ENCODE measurements at places on chromosomes 4 and X.

GRCh38 chr4:184450743-184451535 lies 23.4 kb downstream of the IRF2 start:
- no peak for DNase-seq

GRCh38 chrX:118189628-118190027 lies 73.0 kb upstream of the KLHL13 start:
- DNase-seq: no peak

DNA sequence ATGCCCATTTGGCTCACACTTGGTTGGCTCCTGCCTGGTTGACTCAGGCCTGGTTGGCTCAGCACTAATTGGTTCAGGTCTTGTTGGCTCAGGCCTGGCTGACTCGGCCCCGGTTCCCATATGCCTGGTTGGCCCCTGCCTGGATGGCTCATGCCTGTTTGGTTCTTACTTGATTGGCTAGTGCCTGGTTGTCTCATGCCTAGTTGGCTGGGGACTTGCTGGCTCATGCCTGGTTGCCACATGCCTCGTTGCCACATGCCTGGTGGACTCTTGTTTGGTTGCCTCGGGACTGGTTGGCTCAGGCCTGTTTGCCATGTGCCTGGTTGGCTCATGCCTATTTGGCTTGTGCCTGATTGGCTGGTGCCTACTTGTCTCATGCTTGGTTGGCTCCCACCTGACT lies 103.7 kb downstream of the APOOL start:
- no peak for DNase-seq

DNA sequence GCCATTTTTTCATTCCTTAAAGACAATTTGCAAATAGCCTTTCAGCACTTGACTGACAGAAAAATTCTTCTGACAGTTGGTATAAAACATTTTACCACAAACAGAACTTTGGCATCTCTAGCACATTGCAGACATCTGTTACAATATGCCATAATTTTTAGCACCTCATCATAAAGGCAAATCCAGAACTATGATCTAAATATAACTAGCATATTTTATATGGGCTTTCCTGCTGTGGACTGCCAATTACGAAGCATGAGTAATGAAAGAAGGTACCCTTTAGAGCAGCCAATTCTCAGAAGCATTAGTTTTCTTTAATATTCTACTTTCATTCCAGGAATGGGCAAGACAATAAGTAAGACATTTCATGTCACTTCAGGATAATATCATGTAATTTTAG lies 647.4 kb upstream of the GALNT7 start:
- DNase-seq: no peak

DNA sequence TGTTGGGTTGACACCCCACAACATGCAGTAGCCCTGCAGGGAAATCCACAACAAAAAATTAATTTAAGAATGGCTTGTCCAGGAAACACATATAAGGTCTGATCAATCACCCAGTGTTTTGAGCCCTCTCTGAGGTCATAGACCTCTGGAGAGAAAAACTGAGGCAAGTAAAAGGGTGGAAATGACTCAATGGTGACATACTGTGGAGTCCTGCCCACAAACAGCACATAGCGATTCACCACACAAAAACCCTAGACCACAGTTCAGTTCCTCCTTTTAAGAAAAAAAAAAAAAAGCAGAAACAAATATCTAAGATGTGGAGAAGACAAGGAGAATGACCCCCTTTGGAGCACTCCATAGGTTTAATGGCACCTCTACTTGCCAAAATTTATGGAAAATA lies 2691.0 kb downstream of the PCDH7 start:
- DNase-seq: no peak

- DNase-seq: no peak
Measured at GRCh38 chrX:11784543-11784942, 26.5 kb downstream of the MSL3 start.

DNA sequence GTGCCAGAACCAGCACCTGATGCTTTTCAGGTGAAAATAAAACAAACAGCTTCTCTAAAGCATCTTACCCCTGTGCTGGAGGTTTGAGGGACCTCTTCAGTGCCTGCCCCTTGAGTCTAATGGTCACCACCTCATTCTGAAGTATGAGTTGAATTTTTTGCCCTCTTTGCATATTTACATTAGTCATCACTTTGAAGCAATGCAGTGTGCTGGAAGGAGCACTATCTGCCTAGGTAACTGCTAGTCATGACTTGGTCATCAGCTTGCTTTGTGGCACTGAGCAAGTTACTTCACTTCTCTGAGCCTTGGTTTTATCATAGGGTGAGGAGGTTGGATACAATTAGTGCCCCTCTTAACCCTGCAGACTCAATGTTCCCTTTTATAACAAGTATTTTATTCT lies 44.9 kb downstream of the SPATA18 start:
- no peak for DNase-seq

GRCh38 chrX:56764975-56765791 lies 36.1 kb downstream of the NBDY start:
- DNase-seq: no peak

GRCh38 chr4:81685104-81685503 lies 213.4 kb upstream of the RASGEF1B start:
- no peak for DNase-seq

DNA sequence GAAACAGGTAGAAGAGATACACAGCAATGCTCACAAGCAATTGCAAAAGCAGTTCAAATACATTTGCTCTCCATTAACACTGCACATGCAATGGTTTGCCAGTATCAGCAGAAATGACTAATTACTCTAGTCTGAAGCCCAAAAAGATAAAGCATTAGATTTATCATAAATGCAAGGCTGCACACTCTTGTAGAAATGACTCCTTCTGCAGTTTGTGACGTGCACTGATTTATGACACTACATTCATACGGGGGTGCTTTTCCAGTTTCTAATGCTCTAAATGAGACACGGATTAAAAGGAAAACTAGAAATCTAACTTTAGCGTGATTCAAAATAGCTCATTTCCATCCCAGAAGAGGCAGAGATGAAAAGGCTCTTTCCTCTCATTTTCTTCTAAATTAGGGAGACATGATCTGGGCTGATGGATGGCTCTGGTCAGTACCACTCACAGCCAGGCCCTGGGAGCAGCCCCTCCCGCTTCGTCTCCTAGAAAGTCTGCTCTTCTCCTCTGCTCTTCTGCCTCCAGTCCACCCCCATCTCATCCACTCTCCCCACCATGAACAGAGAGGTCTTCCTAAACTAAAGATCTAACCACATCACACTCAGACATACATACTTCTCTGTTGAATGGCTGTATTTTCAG lies 33.2 kb downstream of the PPP2R2C start:
- no peak for DNase-seq

- no peak for DNase-seq
Measured at GRCh38 chr4:85358831-85359230, 116.1 kb upstream of the ARHGAP24 start.

DNA sequence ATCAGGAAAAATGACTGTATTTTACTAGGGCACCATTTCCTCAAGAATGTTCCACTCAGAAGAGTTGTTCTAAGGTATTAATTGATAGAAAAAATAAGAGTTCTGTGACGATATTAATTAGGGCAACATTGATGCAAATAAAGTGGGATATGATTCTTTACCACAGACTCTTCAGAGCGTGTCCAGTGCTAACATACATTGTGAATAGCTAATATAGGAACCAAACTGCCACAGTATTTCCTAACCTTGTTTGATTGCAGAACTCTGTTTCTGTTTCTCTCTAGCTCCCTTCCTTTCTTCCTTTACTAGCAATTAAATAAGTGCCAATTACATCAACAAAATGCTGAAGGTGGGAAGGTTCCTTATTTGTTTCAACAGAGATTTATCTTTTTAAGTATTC lies 154.1 kb upstream of the CPEB2 start:
- no peak for DNase-seq

- DNase-seq: no peak
Measured at GRCh38 chr4:98046665-98047064, 96.6 kb downstream of the STPG2 start.

- DNase-seq: no peak
Measured at GRCh38 chr4:88756149-88756548, 58.5 kb upstream of the NAP1L5 start.

GRCh38 chrX:152450076-152450475 lies 1.0 kb downstream of the GABRA3 start:
- no peak for DNase-seq

- DNase-seq: no peak
Measured at GRCh38 chr4:165367040-165367439, 11.8 kb upstream of the CPE start.

DNA sequence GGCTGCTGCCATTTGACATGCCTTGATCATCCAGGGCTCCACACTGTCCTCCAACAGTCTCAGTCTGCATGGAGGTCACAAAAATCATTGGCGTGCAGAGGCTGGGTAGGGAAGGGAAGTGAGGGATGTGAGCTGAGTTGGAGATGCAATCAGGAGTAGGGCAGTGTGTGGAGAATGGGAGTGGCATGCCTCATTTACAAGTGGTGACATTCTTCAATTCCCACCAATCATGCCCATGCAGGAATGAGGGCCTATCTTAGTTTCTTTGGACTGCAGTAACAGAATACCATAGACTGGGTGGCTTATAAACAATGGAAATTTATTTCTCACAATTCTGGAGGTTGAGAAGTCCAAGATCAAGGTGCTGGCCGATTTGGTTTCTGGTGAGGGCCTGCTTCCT lies 94.9 kb upstream of the PJA1 start:
- no peak for DNase-seq

DNA sequence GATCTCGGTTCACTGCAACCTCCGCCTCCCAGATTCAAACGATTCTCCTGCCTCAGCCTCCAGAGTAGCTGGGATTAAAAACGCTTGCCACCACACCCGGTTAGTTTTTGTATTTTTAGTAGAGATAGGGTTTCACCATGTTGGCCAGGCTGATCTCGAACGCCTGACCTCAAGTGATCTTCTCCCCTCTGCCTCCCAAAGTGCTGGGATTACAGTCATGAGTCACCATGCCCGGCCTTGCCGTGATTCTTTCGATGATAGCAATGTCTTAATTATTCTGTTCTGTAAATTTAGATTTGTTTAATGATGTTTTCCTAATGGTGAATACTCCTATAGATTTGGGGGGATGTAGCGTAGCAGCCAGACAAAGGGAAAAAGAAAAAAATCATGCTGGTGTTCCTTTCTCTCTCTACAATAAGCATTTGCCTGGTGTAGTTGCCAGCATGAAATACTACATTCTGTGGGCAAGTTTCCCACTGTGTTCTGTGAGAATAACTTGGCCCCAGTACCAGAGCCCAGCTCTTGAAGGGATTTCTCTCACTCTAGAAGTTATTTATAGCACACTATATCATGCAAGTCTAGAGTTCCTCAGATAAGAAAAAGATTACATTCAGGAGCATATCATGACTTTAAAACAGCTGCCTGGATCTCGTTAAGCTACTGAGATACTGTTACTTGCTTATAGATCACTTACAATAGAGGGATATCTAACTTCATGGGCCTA lies 15.4 kb downstream of the NIPAL1 start:
- no peak for DNase-seq

GRCh38 chr4:120078216-120078615 lies 11.6 kb upstream of the MAD2L1 start:
- DNase-seq: no peak

- DNase-seq: no peak
Measured at GRCh38 chrX:786441-786881, 155.9 kb downstream of the SHOX start.

DNA sequence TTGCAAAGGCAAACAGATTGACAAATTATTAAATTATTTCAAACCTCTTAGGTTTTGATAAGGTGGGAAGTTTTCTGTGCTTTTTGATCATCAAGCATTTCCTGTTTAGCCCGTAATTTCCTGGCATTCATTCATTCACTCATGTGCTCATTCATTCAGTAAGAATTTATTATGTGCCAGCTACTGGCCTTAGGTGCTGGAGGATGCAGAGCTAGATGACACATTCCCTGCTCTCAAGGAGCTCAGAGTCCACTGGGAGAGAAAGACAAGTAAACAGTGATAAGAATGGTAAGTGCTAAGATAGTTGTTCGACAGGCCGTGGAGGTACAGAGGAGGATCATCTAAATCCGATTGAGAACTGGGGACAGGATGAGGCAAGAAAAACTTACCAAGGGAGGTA lies 153.0 kb downstream of the DCTD start:
- DNase-seq: no peak

GRCh38 chr4:155828628-155829027 lies 37.4 kb downstream of the ASIC5 start:
- no peak for DNase-seq

DNA sequence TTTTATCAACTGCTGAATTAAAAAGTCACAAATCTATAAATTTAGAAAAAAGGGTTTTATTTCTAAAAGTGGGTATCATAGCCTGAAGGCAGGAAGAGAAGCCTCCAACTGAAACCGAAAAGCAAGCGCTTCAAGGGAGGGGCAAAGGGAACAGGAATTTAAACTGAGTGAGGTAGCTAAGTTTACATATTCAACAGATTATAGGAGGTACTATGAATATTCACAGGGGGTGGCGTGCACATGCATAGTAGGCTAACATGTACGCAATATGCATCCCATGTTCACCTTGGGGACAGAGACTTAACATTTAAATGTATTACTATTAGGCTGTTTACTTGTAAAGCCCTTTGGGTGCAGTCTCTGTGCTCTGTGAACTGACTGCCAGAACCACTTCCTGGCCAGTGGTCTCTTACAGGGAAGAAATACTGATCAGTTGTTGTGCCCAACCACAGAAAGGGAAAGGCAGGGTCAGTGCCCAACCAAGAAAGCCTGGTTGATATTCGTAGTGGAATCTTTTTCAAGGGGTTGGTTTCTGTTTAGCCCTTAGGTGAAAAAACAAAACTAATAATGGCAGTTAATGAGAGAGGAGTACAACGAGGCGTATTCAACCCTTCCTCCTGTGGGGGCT lies 168.7 kb upstream of the GALNTL6 start:
- no peak for DNase-seq

DNA sequence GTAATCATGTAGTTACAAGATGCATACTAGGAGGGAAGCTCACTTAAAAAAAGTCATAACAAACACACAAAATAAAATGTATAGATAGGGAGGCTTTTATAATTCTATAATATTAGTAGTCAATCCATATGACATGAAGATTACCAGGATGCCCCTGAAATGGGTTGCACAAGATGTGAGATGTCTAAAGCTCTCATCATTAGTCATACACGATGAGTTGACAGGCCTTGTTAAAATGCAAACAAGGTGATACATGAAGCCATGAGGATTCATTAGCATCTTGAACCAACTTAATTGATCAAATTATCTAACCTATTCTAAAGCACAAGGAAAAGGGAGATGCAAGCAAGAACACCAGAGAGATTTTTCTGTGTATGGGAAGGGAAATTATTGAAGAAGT lies 470.2 kb downstream of the IQCM start:
- DNase-seq: no peak

GRCh38 chrX:120514236-120514635 lies 45.1 kb upstream of the LAMP2 start:
- DNase-seq: no peak

DNA sequence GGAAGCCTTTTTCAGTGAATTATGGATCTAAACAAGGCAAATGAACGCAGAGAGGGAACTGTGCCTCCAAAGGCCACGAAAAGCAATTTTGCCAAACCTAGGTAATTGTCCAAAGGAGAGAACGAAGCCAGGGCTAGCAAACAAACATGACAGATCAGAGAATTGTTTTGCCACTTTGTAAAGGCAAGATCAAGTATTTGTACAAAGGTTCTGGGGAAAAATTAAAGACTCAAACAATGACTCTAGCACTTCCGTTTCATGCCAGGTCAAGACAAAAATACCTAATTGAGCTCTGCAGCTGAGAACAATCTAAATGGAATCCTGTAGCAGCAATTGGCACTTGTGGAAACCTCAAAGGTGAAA lies 8.5 kb downstream of the RBM47 start:
- peak; percentile 48 for DNase-seq
